ENCODE measurements at places on chromosomes 3 and 15. TPM values are rescaled to one million over a fixed set of nuclear protein-coding genes. Genes with fewer than 3 reads are reported as not detected.
A peak's percentile ranks its signal among the peaks of the same experiment; 100 is the strongest.

DNA sequence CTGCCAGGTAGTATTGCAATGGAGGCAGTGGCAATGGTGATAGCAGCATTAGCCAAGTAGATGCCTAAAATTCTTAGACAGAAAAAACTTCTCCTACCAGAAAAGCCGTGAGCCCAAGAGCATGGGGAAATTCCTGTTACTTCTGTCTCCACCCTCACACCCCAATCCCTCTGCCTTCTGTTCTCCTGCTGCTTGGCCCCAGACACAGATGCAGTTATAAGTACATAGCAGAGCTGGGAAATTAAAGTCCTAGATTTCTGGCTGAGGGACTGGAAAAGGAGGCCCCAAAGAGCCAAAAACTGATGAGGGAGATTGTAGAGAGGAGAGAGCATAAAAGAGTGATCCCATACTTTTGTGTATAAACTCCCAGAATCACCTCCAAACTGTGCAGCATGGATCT lies 166.9 kb downstream of the SMAD6 start:
- DNase-seq: no peak

The RPP25 gene
- 3.6 TPM for polyA plus RNA-seq

The C2CD4A gene
- polyA plus RNA-seq: not detected

GRCh38 chr15:23536659-23537058 lies 28.8 kb upstream of the MKRN3 start:
- DNase-seq: no peak

GRCh38 chr15:96372554-96372953 lies 42.1 kb downstream of the NR2F2 start:
- DNase-seq: no peak

GRCh38 chr15:96887730-96888129 lies 557.2 kb downstream of the NR2F2 start:
- peak; percentile 43 for DNase-seq

DNA sequence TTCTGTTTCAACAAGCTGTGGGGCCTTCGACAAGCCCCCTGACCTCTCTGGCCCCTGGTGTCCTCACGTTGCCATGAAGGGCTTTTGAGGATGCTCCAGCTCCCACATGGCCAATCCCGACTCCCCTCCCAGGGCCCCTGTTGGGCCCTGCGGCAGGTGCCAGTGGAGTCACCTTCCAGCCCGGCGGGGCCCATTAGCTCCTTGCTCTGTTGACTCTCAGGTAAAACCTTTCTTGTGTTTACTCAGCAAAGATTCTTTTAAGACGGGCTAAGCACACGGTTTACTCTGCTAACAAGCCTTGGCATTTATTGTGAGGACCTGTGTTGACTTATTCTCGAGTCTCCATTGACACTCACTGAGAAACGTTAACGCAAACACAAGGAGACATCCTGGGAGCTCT lies 15.0 kb downstream of the RPLP1 start:
- DNase-seq: no peak

The SMARCC1 gene
- 18.8 TPM for polyA plus RNA-seq

DNA sequence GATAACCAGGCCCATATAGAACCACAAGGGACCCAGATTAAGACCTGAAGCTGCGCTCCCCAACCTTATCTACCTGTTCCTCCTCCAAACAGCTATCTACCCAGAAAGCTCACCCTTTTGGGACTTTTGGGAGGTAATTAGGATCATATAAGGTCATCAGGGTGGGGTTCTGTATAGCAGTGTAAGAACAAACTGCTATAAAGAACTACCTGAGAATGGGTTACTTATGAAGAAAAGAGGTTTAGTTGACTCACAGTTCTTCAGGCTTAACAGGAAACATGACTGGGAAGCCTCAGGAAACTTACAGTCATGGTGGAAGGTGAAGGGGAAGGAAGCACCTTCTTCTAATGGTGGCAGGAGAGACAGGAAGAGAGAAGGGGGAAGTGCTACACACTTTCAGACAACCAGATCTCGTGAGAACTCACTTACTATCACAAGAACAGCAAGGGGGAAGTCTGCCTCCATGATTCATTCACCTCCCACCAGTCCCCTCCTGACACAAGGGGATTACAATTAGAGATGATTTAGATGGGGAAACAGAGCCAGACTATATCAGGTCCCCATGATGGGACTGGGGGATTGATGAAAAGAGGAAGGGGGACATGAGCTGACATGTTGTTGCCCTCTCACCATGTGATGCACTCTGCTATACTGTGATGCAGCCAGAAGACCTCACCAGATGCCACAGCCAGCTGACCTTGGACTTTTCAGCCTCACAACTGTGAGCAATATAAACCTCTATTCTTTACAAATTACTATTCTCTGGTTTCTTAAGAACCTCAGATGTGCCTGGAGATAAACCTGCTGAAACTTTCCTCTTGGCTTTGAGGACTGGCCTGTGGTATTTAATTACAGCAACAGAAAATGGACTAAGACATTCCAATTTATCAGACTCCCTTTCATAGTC lies 15.3 kb upstream of the FMN1 start:
- no peak for DNase-seq

The ADAMTS17 gene
- polyA plus RNA-seq: 0.11 TPM

GRCh38 chr3:131960324-131960723 lies 74.5 kb downstream of the CPNE4 start:
- DNase-seq: no peak

DNA sequence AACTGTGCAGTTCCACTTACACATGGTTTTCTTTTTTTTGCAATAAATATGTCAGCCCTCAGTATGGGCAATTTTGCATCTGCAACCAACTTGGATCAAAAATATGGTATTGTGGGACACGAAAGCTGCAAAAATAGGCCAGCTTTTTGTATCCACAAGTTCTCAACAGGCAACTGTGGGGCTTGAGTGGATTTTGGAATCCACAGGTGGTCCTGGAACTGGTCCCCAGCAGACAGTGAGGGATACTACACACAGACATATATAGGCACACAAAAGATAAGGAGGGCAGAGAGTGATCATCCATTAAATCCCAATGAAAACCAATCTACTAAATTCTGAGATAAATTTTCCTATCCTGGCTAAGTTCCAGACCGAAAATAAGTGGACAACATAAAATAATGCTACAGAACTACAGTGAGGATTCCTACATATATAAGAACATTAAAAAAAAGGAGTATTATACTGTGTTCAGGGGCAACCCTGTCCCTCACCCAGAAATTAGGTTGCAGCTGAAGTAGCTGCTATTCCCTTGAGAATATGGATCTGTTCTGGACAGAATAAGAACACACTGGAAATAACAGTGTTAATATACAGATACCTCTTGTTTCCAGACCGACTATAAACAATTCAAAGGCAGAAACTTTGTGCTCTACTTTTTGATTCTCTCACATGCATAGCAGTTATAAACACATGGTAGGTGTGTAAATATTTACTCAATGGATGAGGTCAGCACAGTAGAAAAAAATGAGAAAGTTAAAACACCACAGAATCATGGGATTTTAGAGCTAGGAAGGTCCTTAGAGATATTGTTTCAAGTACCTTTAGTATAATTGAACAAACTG lies 25.4 kb downstream of the DENND4A start:
- no peak for DNase-seq

GRCh38 chr3:105032541-105032940 lies 334.2 kb upstream of the ALCAM start:
- DNase-seq: no peak

DNA sequence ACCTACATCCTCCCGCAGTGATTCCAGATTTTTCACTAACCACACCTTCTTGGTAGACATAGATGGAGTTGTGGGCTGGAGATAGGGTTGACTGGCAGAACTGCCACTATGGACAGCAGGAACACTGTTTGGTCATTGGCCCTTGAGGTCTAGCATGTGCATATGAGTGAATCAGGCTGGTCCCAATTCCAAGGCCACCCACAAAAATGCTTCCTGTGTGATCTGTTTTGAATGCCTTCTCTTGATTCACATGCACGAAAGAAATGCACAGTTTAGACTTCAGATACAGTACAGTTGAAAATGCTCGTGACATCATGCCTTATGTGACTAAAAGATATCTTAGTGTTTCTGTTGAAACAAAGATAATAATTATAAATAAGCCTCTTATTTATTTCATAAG lies 285.8 kb upstream of the SEMA6D start:
- DNase-seq: no peak

- no peak for DNase-seq
Observed at GRCh38 chr3:157438194-157438730, 1.6 kb downstream of the PTX3 start.

- DNase-seq: no peak
Observed at GRCh38 chr3:171168086-171168485, 141.6 kb upstream of the SLC2A2 start.

The FGF12 gene
- polyA plus RNA-seq: 0.10 TPM

The ST3GAL6 gene
- 0.99 TPM for polyA plus RNA-seq

GRCh38 chr3:45124352-45124751 lies 21.8 kb downstream of the CDCP1 start:
- DNase-seq: no peak

GRCh38 chr3:159378396-159379194 lies 576.7 kb downstream of the MFSD1 start:
- DNase-seq: no peak

- DNase-seq: peak; percentile 71
Observed at GRCh38 chr15:98000249-98001203, 40.0 kb downstream of the ARRDC4 start.

DNA sequence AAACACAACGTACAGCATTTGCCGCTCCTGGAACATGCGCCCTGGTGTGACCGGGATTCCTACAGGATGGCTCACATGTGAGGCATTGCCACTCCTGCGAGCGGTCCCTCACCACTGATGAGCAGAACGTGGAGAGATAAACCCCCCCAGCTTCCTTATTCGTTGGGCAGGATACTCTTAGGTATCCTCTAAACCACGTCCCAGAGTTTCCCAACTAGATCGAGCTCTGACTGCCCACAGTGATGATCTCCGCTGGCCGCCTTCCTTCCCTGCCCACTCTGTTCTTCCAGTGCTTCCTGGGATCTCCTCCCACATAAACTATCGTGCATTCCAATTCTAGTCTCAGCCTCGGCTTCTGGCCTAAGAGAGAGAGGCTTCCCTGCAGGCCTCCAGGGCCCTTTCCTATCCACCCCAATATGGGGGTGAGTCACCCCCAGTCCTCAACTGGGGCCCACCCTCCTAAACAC lies 91.8 kb downstream of the TOP2B start:
- no peak for DNase-seq

DNA sequence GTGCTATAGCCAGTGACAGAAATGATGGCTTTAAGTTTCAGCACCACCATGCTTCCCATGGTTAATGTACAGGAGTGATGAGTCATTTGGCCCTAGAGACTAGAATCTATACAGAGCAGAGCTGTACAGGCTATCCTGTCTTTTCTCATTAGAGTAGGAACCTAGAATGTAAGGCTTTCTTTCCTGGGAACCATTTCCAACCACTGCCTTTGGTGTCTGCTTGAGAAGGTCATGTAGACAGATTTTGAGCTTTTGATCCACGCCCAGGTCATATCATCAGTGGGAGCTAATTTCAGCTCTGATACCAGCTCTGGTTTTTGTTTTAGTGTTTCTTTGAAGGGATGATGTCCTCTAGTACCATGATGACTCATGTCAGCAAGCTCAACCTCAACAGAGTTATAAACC lies 543.1 kb downstream of the NTRK3 start:
- peak; percentile 3 for DNase-seq

DNA sequence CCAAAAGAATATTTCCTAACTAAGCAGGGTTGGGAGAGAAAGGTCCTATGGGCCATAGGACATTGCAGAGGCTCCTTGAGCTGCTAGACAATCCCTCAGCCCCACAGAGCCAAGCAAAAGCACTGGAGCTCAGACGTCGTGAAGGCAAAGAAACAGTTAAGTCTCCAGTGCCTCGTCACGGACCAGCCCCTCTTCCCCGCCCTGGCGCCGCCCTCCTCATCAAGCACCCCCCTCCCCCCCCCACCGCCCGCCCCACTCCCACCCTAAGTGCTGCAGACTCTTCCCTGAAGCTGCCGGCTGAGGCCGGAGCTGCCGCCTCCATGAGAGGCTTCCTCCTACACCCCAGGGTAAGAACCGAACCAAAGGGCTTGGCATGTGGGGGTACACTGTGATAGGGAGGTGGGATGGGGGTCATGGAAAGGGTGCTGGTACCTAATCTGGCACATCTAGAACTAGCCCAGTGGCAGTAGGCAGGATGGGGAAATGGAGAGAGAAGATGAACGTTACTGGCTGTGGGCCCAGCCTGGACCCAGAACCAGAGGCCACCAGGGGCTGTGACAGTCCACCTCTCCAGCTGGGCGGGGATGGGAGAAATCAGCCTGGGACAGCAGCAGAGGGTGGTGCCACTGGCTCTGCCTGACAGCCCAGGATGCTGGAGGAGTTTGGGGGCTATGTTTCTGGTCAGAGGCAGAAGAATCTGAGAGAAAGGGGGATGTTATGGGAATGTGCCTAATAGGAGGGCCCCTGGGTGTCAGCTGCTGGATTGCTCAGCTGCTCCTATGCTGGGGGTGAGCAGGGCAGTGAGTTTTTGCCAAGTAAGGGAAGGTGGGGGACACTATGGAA lies at the start of gene MAP1A:
TSS of gene MAP1A (plus strand) at position 255 of the 843 bp plus-strand sequence. CDS start 3,866 bp downstream, outside the sequence.
- no peak for DNase-seq

GRCh38 chr3:22746221-22746620 lies 456.9 kb upstream of the UBE2E2 start:
- no peak for DNase-seq

DNA sequence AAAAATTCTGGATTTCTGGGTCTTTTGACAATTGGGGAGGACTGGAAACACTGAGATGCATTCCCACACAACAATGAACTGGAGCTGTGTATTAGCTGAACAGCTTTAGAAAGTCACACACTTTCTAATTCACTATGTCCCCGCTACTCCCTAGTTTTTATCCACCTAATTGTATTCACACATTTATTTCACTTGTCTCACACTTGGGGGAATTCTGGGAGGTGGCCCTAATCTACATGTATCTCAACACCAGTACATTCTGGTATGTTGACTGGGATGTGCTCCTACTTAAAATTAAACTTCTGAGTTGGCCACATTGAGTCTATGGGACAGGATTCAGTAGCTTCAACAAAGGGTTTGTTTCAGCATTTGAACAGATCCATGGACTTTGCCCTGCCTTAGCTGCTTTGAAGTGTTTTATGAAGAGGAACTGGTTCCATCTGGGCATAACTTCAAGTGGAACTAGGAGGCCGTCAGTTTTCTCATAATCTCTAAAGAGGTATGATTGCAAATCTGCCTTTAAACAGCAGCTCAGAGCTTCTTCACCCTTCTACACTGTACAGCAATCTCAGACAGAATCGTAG lies 106.5 kb upstream of the CMC1 start:
- no peak for DNase-seq
